A172 (cell line): ENCODE measurements at places on chromosomes 7 and 10. TPM values are rescaled to one million over a fixed set of nuclear protein-coding genes. Genes with fewer than 3 reads are reported as not detected.

The KIAA1549 gene
- total RNA-seq = 2.2 and 2.4 TPM in 2 replicates

DNA sequence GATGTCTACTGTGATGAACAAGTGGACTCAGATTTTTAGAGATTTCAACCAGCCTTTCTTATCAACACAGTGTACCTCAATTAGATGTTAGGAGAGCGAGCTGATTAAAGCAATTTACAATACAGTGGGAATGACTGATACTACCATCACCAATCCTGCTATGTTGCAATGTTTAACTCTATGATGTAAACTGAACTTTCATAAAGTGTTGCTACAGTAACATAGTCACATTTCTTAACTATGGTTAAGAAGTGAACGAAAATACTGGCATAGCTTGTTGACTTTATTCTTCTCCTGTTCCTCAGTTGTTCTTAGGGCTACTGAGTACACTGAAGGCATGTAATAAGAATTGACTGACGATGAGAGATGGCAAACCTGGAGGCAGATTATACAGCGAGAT, 139.8 kb downstream of the MYOF start:
- DNase-seq = no peak

The ARID5B gene
- total RNA-seq = 17.6 and 18.0 TPM in 2 replicates

The ACSM6 gene
- total RNA-seq = 0.12 TPM in 1 of 2 replicates, not detected in the other

- DNase-seq = no peak
Observed at GRCh38 chr7:37107047-37107750, 341.5 kb downstream of the ELMO1 start.

- DNase-seq = no peak
Observed at GRCh38 chr7:7996568-7996967, 28.0 kb downstream of the GLCCI1 start.

- DNase-seq = no peak
Observed at GRCh38 chr10:92350411-92350810, 59.4 kb downstream of the MARCHF5 start.

DNA sequence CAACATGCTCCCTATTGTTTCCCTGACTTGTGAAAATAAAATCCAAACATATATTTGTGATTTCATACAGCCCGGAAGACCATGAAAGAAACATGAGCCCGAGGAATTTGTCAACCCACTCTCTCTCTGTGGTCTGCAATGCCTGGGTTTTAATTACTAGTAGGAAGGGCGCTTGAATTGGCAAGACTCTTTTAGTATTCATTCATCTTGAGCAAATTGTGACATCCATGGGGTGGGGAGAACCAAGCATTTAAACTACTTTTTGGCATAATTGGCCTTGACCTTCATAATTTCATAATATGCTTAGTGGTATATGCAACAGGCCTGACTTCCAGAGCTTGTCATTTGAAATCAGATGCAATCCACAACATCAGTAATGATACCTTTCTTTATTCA, 142.4 kb upstream of the BMPER start:
- DNase-seq = no peak

GRCh38 chr7:100022621-100023020, 7.2 kb downstream of the ZKSCAN1 start:
- DNase-seq = no peak

DNA sequence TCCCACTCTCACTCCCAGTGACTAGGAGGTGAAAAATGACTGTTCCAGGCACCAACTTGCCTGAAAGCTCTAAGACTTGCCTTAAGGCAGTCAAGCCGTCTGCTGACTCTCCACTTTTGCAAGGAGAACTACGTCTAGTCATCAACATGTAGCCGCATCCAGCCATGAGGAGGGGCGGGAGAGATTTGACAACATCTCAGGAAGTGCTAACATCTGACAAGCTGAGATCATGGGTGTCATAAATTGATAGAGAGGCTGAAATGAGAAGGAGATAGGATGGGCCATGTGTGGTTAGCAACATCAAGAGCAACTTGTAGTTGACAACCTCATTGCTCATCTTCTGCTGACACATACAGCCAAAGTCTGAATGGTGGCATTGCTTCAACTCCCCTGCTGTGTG, 9.0 kb upstream of the TBXAS1 start:
- no peak for DNase-seq

The FAM171A1 gene
- 37.8 and 44.1 TPM in 2 replicates for total RNA-seq
